GM13977 (cell line): ENCODE measurements at places on chromosomes 5 and 9.

DNA sequence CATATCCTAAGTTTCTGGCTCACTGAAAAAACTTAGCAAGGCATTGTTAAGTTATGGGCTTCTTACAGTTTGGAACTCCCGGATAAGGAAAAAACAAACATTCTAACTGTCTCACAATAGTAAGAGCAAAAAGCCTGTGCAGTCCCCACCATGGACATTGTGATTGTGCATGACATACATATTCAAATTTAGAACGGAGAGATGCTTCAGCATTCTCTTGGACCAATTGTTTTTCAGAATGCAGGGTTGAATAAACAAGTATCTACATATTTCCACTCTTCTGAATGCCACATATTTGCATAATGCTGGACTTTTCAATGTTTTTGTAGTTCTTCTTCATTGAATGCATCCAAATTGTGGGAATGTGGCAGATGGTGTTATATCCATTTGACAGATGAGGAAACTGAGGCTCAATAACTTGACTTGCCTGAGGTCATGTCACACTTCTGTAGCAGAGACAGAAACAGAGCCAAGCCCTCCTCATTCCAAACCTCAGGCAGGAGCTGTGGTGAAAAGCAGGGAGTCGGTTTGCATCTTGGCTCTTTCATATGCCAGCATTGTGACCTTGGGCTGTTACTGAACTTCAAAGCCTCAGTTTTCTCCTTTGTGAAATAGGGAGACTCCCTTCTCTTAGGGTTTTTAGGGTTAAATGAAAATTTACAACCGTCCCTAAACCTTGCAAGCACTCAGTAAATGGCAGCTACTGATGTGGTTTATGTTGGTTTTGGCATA, 95.1 kb downstream of the IQGAP2 start:
- no peak for DNase-seq

- peak; percentile 74 for DNase-seq
Observed at GRCh38 chr9:121735065-121735792, 83.8 kb downstream of the DAB2IP start.

DNA sequence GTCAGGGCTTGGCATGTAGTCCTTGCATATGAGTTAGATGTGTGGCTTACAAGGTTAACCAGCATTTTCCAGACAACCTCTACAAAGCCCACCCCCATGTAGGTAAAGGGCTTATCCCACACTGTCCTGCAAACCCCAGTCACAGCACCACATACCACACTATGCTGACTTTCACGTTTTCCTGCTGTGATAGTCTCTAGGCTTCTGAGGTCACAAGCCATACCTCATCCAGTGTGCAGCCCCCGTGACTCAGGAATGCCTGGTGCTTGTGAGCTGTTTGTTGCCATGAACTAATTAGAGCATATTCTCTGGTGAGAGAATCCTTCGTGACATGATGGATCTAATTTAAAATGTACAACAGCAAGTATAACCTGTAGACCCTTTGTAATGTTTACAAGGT, 50.8 kb downstream of the ERAP1 start:
- no peak for DNase-seq

DNA sequence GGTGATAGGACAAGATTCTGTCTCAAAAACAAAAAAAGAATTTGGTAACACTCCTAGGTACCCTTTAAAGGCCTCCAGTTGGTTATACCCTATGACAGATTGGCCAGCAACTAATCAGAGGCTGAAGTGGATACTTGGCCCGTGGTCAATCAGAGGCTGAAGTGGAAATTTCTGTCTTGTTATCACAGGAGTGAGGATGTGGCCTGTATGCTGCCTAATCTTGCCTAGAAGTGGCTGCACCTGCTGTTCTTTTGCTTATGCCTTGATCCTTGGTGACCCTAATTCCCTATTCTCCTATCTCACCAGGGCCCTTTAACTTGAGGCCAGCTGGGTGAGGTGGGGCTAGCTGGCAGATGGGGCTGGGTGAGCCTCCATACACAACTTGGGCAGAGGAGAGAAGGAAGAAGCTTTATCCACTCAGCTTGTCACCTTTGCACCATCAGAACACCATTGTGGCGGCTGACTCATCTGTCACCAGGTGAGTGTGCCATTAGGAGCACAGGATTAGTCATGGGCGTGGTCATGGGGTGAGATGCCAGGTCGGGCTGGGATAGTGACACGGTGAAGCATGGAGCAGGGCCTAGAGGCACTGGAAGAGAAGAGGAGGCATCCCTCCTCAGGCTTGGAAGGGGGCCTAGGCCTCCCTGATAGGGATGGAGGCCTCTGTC, 41.5 kb downstream of the SAR1B start:
- DNase-seq: peak; percentile 12

GRCh38 chr9:123640792-123641222, 284.8 kb downstream of the CRB2 start:
- no peak for DNase-seq

- no peak for DNase-seq
Observed at GRCh38 chr9:633461-633860, 208.0 kb upstream of the DMRT1 start.

GRCh38 chr9:126360073-126360472, 33.4 kb downstream of the MVB12B start:
- DNase-seq: no peak

GRCh38 chr9:89742660-89743059, 137.8 kb downstream of the GADD45G start:
- DNase-seq: no peak

- DNase-seq: no peak
Observed at GRCh38 chr5:50867140-50867539, 200.7 kb downstream of the PARP8 start.

GRCh38 chr9:127791085-127791484, 5.3 kb downstream of the CDK9 start:
- DNase-seq: no peak

- DNase-seq: no peak
Observed at GRCh38 chr5:57157666-57158065, 16.2 kb upstream of the GPBP1 start.

- no peak for DNase-seq
Observed at GRCh38 chr5:156715287-156715686, 134.8 kb upstream of the PPP1R2B start.

GRCh38 chr9:21402386-21403251, 6.3 kb upstream of the IFNA8 start:
- DNase-seq: peak; percentile 28

GRCh38 chr5:179679014-179679674, 1.7 kb downstream of the CBY3 start:
- peak; percentile 69 for DNase-seq

GRCh38 chr5:52864371-52864770, 76.7 kb downstream of the ITGA1 start:
- DNase-seq: no peak

DNA sequence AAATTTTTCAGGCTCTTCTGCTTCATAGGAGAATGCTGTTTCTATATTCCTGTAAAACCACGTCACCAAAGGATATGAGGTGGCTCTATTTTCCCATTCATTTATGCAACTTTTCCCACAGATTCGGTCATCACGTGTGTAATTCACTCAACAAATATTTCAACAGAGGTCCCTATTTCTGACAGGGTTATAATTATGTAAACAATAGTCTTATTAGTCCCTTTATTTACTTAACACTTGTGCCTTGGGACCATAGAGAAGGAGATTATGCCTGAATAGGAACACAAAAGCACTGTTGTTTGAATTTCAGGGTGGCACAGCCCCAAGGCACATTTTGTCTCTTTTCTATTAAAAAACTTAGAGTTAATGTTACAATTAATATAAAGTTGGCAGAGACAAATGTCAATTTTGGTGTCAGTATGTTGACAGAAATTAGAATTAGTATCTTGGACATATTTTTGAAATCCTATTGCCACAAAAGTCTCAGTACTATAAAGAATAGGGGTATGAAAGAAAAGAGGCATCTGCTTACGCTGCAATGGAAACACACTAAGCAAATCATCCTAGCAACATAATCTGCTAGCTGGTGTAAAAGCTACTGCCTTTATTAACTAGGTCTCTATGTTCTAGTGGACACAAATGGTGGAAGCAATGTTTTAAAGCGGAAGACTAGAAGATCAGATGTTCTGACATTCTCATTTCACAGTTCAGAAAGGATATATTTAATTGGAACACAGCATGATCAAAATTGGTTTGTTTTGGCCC, 229.1 kb upstream of the TBCA start:
- no peak for DNase-seq

DNA sequence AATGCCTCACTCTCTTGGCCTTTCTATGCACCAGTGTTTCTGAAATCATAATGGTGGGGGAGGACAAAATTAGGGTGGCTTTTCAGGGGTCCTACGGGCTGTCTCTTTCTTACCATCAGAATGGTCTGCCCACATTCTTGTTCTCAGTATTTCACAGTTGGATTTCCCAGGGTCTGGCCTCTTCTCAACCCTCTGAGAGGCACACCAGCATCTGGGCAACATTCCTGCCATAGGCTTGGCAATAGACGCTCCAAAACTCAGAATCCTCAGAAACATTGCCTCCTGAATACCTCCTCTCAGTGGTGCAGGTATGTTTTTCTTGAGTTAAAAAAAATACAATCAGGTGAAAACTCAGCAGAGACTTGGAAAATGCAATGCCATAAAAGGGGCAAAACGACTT, 358.3 kb downstream of the NTRK2 start:
- no peak for DNase-seq

DNA sequence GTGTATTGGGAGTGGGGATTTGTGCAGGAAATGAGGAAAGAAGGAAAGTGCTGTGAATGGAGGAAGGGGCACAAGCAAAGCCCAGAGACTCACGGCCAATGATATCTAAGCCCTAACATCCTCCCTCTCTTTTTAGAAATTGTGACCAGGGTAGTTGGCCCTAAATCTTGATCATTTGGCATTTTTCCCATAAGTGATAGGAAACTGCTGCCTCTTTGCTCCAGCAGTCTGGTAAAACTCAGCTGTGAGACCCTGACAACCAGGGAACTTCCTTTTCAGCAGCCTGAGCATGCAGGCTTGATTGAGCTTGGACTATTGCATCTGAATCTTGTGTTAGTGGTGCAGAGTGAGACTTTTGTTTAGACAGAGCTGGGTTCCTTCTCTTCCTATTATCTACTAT, 9.6 kb upstream of the ADRB2 start:
- no peak for DNase-seq

DNA sequence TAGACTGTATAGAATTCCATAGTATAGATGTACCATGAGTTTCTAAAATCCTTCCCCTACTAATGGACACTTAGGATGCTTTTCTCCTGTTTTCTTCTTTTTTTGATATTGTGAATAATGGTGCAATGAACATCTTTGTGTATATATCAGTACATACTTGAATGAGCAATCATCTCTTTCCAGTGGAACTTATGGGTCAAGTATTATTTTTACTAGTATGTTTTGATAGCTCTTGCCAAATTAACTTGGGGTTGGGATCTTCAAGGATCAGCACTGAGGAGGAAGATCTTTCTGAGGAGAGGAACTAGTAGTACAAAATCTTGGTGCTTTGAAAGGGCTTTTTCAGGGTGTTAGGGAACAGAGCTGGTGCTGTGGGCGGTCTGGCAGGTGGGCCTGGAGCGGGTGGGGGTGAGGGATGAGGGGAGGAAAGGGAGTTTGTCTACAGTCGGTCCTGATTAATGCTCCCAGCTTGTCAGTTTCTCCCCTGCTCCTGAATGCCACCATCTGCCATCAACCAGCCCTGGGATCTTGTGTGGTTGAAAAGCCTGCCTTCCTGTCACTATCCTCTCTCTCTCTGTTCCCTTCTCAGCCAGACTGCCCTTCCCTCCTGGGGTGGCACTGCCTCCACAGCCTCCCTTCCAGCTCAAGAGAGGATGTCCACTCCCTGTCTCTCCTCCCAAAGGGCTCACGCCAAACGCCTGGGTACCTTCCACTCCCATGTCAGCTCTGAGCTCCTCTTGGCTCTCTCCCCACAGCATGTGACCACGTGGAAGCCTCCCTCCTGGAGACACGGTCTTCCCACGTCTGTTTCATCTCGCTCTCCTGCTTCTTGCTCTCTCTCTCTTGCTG, 185.9 kb downstream of the DAB2IP start:
- DNase-seq: no peak

DNA sequence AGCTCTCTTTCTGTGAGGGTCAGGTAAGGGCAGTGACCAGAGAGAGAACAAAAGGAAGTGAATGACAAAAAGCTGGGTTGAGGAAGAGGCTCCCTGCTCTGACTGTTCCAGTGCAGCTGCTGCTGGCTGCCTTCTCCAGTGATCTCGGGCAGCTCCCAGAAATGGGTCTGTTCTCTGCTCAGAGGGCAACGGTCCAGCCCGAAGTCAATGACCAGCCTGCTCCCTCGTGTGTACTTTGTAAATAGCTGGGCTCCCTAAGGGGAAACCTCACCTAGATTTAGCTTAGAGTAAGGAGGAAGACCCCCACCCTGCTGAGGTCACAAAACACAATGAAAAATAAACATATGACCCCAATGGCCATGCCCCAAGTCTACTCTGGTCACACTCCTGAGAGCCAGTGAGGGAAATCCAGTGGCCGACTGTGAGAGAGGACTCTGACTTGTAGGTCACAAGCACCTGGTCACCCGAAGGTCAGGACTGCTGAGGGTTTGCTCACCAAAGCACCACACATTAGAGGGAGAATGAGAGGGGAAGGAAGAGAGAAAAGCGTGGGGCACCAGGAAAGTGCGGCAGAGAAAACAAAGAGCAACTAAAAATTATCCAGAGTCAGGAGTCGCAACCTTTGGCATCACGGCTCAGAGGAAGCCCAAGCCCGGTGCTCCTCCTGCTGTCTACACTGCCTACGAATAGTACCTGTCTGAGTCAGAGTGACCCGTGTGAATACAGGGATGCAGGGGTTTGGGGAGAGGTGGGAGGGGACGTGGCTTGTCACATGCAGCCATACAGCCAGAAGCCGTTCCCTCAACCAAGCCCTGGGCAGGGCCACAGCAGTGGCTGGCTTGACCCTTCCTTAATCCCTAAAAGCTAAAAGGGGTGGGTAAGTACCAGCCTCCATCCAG, 19.8 kb downstream of the NIPAL4 start:
- DNase-seq: no peak

- peak; percentile 71 for DNase-seq
Observed at GRCh38 chr9:116572095-116572748, 114.9 kb upstream of the TRIM32 start.

- peak; percentile 21 for DNase-seq
Observed at GRCh38 chr9:37290940-37291485, 131.5 kb upstream of the GRHPR start.

- no peak for DNase-seq
Observed at GRCh38 chr5:41527201-41527779, 16.9 kb upstream of the PLCXD3 start.
